CD4-positive, alpha-beta T cell treated with Interleukin-2 at 100 ng/mL for 4 hours (primary cell): ENCODE measurements at places on chromosomes 13 and 19.
A peak's percentile ranks its signal among the peaks of the same experiment; 100 is the strongest.

DNA sequence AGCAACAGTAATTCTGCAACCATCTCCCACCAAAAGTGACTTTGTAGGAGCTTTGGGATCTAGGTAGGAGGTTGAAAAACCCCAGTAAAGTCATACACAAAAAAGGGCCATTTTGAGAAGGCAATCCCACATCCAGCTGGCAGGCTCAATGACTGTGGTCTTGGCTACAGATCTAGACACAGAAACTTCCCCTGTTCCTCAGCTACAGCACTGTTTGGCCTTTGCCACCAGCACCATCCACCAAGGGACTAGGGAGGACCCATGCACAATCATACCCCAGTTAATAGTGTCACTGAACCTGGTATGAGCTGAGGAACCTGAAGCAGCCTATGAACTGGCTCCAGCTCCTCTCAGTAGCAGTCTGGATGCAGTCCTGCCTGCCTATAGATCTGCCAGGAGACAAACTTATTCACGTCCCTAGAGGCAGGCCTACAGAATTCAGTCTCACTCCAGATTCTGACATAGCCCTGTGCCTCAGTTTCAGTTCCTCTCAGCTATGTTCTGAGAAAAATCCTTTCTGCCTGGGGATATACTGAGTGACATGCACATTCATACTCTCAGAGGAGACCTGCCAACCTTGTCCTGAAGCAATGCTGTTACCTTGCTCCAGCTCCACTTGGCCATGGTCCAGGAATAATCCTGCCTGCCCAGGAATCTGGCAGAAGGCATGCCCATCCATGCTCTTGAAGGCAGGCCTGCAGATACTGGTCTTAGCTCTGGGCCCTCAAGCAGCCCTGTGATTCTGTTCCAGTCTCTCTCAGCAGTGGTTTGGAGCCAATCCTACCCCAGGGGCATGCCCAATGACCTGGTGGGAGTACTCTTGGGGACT lies 2048.3 kb upstream of the PCDH20 start:
- no peak for DNase-seq

DNA sequence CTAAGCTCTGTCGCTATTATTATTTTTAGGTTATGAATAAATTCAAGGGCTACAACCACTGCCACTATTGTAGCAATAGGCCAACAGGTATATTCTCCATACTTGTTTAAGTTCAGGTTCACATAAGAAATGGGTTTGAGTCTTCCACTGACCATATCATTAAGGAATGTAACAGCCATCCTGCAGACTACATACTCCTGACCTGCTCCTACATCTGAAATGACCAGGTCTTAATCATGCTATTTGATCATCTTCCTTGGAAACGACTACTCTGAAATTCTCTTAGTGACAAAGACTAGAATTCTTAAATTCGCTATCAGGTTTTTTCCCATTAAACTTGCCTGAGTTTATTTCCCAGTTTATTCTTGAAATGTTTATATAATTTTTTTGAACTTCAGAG lies 66.8 kb downstream of the IPO5 start:
- DNase-seq: no peak

DNA sequence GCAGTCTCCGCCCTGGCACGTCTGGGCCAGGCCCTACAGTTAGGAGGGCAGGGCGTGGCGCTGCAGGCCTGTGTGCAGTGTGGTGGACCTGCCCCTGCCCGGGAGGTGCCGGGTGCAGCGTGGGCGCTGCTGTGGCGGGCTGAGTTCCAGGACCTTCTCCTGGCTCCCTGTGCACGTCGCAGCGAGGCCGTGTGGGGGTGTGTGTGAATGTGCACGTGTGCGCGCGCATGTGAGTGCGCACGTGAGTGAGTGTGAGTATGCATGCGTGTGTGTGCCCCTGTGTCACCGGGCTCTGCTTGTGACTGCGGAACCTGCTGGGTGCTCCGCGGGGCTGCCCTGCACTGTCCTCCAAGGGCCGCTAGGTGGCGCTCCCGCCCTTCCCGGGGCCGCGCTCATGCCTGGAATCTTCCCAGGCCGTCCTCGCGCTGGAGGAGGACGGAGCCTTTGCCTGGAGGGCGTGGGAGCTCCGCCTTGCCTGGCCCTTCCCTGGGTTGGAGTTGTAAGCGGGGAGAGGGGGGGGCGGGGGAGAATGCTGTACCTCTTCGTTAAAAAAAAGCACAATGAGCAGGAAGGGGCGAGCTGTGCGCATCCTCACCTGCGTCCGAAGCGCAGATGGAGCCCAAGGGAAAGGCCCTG lies 79.3 kb downstream of the KDM4B start:
- peak; percentile 51 for DNase-seq

- DNase-seq: no peak
Observed at GRCh38 chr13:112781881-112782361, 92.1 kb downstream of the ATP11A start.

- DNase-seq: no peak
Observed at GRCh38 chr19:58037927-58038687, 4.3 kb downstream of the ZSCAN1 start.

DNA sequence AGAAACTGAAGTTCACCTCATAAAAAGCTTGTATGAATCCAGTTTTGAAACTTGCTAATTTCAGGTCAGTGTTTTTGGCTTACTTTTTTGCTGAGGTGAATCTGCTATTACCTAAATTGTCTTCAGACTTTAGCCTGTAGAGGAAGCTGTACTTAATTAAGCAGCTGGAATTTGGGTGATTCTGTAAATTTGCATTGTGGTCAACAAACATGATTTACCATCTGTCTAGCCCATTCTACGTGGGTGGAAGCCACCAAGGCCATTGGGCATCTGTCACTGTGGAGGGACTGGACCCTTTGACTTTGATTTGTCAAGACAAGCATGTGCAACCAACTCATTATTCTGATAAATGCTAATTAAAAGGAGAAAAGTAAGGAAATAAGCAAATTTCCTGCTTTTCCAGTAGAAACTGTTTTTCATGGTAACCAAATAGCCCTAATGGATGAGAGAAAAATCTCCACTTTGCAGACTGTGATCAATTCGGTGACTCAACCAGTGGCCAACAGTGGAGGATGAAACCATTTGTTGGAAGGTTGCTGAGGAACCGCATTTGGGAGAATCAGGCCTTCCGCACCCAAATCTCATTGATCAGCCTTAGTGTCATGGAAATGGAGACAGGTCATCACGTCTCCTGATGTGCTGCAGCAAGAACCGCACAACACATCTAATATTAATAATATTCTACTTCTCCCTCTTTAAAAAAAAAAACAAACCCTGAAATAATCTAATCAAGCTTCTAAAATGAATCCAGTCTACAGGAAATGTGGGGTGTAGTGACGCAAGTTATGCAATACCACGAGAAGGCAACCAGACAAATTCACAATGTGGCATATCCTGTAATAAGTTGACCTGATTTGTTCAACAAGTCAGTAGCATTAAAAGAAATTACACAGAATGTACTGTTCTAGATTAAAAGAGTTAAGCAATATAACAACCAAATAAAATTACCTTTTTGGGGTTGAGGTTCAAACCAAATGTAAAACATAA lies 54.3 kb downstream of the GARRE1 start:
- DNase-seq: peak; percentile 30

DNA sequence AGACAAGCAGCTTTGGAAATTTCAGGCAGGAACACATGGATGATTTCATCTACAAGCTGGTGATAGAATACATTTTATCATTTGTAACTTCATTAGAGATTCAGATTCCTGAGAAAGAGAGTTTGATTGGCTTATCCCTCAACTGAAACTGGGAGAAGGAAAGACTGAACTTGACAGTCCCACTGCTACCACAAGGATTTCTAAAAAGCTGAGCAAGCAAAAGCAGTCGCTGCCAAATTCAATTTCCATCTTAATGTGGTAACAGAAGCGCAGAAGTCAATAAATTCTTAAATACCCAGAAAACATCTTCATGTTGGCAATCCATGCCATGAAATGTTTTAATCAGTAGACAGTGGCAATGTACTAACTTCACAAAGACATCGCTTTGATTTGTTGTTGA lies 172.1 kb upstream of the DACH1 start:
- no peak for DNase-seq

DNA sequence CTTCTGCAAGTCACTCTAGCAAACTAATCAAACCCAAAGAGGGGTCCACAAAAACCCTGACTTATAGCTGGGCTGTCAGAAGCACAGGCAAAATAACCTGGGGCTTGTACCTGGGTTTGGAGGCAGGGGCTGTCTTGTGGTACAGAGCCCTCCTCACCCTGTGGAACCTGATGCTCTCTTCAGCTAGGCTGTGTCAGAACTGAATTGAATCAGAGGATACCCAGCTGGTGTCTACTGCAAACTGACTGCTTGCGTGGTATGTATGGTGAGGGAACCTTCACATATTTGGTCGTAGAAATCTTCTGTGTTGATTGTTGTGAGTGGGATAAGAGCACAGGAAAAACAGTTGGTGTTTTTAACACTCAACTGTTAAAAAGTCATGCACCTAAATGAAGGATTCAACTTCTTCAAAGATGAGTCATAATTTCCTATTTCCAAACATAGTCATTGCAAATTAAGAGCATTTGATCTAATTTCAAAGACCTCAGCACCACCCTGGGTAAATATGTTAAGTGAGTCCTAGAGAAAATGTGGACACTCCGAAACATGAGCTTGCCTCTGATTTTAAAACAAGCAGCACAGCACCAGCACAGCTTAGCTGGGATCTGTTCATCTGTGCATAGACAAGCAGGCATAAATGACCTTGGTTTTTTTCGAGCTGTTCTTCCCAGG lies 840.2 kb downstream of the UQCRFS1 start:
- DNase-seq: no peak

DNA sequence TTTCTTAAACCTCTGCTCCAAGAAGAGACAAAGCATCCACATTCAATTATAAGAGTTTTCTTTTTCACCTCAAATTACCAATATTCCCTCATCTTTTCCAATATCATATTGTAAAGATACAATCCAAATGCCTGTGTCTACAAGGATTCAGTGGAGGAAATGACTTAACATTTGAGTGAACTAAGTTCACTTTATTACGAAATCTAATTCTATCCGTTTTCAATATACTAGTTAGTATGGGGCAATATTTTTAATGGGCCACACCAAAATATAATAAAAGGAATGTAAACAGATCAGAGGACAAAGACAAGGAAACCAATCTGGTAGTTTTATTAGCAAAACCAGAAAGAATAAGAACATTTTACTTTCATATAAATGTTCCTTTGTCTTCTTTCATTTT lies 136.0 kb downstream of the DCLK1 start:
- no peak for DNase-seq

DNA sequence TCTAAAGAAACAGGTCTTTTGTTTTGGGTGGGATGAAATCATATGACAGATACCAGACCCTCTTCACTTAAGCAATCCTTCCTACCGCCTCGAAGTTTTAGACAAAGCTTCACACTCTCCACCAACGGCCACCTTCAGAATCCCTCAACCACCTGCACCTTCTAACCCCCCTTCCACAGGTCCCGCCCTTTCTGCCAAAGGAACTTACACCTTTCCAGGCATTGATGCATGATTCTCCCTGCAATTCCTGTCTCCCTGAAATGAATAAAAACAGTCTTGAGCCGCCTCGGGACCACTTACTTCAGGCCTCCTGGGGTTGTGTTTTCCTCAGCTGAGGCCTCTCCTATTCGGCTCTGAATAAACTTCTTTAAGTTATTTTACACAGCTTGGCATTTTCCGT lies 859 bp downstream of the ZNF433 start:
- DNase-seq: no peak

GRCh38 chr13:98984983-98985382 lies 7.1 kb upstream of the DOCK9 start:
- DNase-seq: no peak

DNA sequence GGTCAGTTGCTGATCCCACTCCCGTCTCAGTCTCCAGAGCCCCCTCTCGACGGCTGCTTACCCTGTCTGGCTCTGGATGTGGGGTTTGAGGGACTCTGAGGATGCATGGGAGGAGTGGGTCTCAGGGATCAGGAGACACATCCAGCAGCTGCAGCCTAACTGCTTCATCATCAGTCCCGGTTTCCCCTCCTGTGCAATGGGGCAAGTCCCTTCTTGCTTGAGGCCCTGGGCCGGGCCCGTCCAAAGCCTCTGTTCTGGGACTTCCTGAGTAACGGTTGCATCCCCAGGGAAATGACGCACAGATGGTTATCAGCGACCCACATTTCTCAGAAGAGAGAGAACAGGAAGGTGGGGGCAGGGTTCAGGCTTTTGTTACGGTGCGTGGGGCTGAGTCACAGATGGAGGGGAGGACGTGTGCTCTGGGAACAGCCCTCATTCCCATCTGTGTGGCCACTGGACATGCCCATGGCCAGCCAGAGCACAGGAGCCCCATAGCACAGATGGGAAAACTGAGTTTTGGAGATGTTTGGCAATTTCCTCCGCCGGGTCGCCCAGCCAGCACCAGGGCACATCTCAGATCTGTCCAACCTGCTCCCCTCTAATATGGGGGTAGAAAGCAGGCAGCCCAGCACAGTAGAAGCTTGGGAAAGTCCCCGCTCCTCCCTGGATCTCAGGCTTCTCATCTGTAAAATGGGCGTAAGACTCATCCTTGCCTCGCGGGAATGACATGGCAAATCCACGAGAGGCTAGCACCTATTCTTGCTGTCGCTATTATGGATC lies 19.3 kb downstream of the GNA15 start:
- peak; percentile 88 for DNase-seq

DNA sequence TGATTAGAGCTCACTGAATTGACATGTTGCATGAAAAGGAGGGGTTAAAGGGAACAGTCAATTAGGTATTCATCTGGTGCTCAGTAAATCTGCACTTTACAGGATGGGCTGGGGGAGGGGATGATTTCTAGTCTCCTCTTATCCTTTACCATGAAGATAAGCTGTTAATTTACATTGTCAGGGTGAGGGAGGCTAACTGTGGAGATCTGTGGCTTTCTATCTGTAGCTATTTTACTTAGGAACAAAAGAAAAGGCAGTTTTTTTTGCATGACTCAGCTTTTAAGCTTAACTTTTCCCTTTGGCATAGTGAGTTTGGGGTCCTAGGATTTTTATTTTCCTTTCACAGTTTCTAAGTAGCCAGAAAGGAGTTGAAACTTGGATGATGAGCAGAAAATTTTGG lies 253.3 kb downstream of the LMO7 start:
- no peak for DNase-seq

DNA sequence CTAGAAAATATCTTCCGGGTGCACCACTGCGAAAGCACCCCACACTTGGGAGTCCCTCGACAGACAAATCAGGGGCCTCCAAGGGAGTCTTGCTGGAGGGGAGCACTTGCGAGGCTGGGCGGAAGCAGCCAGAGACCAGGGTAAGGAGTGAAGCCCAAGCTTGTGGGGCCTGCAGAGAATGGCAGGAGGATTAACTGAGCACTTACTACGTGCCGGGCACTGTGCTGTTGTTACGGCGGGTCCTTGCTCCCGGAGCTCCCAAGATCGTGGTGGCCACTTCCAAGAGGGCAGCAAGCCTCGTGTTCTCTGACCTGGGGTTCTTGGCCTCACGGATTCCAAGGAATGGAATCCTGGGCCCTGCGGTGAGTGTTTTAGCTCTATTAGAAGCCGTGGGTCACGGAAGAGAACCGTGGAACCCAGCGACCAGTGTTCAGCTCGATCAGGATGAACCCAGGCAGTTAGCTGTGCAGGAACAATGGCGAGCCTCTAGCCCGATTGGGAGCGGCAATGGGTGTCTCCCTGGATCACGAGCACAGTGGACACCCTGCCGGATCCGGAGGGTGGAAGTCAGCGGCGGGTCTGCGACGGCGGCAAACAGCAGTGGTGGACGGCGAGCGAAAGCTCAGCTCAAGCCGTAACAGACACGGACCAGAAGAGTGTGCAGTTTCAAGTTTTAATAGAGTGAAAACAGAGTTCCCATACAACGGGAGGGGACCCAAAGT lies 9.6 kb downstream of the TTYH1 start:
- DNase-seq: no peak

GRCh38 chr13:49340161-49340560 lies 92.4 kb downstream of the CDADC1 start:
- DNase-seq: no peak
